Cerebellar nuclear complex (tissue), 1 donor: ENCODE measurements at places on chromosomes 2 and 18.

DNA sequence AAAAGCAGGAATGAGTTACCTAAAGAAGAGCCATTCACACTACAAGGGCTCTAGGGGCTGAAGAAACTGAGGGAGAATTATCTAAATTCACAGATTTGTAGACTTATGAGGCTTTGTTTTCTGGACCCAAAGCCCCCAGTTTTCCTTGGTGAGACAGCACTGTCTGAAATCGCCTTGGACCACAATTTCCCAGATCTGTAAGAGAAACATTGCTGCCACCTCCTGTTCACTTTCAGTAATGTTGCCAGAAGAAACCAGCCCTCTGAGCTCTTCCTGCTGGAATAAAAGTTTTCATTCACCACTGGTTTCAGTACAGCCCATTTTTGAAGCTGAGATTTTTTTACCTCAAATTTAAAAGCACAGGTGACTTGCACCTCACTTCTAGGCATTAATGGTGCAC, 169.2 kb downstream of the CDH20 start:
- no peak for DNase-seq

GRCh38 chr2:129877795-129878775, 101.4 kb upstream of the RAB6C start:
- DNase-seq, result no peak

DNA sequence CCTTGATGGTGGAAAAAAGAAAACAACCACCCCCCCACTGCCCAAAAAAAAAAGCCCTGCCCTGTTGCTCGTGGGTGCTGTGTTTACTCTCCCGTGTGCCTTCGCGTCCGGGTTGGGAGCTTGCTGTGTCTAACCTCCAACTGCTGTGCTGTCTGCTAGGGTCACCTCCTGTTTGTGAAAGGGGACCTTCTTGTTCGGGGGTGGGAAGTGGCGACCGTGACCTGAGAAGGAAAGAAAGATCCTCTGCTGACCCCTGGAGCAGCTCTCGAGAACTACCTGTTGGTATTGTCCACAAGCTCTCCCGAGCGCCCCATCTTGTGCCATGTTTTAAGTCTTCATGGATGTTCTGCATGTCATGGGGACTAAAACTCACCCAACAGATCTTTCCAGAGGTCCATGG, 28.0 kb downstream of the MAL start:
- no peak for DNase-seq

GRCh38 chr2:235566931-235567495, 73.2 kb downstream of the AGAP1 start:
- DNase-seq, result no peak

DNA sequence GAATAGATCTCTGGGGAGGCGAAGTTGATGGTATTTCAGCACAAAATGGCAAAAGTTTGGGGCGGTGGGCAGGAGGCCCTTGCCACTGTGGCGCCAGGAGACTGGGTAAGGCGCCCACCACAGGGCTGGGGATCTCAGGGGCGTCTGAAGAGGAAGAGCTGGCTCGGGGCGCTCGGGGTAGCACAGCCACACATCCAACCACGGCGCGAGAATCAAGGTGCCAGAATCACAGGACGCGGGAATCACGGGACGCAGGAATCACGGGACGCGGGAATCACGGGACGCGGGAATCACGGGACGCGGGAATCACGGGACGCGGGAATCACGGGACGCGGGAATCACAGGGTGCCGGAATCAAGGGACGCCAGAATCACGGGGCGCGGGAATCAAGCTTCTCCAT, 174.4 kb downstream of the TMEM18 start:
- no peak for DNase-seq

DNA sequence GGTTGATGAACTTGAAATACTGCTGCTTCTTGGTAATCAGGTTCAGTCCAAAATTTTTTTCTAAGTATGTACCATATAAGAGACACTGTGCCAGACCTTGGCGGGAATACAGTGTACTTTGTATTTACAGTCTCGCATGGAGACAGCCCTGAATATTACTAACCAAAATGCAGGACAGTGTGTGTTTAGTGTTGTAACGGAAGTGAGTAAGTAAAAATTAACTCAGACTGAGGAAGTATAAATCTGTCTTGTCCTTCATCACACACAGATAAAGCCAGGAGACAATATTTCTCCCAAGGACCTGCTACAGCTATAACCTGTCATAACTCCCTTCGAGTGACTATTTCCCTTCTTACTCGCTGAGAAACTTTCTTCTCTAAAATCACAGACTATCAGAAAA, 76.9 kb downstream of the ACTR3 start:
- DNase-seq, result no peak

- no peak for DNase-seq
Measured at GRCh38 chr2:234661175-234661574, 164.3 kb upstream of the ARL4C start.

DNA sequence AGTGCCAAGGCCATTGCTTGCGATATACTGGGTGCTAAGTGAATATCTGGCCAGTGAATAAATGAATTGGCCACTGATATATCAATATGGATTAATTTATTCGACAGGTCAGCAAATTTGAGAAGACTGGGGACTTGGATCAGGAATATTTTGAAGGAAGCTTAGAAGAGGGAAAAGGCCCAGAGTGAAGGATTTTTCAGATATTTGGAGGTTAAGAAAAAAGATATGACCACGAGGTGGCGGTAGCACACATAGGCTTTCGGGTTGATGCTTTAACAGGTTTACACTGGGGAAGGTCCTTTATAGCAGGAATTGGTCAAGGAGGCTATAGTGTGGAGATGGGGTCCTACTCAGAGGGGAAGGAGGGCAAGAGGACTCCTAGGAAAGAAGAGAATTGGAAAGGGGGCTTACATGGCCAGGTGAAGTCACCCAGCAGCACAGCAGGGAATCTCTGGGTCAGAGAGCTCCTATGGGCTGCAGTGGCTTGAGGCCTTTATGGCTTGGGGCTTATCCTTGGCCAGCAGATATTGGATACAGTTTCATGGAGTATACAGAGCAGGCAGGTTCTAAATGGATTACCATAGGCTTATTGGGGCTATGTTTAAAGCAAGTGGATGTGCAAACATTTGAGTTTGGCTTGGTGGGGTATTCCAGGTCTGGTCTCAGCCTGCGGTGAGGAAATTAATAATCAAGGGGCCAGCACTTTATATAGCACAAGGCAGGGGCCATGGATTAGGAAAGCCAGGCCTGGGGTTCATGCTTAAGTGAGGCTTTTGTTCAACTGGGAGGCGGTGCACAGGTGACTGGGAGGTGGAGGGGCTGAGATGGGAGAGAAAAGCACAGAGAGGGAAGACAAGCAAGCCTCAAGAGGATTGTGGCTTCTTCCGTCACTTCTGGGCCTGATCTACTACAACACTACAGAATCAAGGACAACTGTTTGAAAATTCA, 9.7 kb downstream of the IL1RN start:
- DNase-seq, result no peak

GRCh38 chr18:55461848-55462247, 126.1 kb downstream of the TCF4 start:
- DNase-seq, result no peak

DNA sequence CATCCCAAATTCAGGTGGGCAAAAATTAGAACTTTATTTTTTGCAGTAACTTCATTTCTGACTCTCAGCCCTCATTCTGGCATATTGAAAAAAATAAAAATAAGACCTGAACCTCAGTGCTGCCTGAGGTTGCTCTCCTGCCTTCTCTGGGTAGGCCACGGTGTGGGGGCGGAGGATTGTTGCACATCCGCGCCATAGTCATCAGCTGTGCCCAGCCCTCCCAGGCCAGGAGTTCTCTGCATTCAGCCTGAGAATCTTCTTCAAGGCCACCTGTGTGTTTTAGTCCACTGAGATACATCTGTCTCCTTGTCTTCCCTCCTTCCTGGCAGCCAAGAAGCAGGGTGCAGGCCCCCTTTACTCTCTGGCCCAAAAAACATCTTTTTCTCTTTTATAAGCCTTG, 94.7 kb downstream of the ARMC9 start:
- DNase-seq, result no peak

- no peak for DNase-seq
Measured at GRCh38 chr2:140929849-140930248, 1201.0 kb downstream of the LRP1B start.

- no peak for DNase-seq
Measured at GRCh38 chr2:98882971-98883779, 52.9 kb downstream of the CRACDL start.

GRCh38 chr2:71849607-71850305, 297.9 kb downstream of the CYP26B1 start:
- no peak for DNase-seq

GRCh38 chr18:11872479-11873136, 21.4 kb downstream of the CHMP1B start:
- no peak for DNase-seq

- DNase-seq, result no peak
Measured at GRCh38 chr2:99975386-99975785, 167.0 kb downstream of the AFF3 start.

- DNase-seq, result no peak
Measured at GRCh38 chr2:197878792-197879191, 74.4 kb downstream of the PLCL1 start.

DNA sequence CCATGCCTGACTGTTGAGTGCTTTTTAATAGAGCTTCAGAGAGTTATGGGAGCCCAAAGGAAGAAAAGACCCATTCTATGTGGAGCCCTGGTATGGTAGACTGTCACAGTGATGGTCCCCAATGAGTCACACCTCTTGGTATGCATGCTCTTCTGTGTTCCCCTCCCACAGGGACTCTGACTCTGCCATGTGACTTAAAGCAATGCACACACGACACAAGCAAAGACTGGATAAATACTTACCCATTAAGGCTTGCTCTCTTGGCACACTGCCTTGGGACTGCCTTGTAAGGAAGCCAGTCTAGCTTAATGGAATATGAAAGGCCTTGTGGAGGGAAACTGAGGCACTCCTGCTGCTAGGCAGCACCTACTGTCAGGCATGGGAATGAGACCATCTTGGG, 16.7 kb upstream of the DTNB start:
- DNase-seq, result no peak

DNA sequence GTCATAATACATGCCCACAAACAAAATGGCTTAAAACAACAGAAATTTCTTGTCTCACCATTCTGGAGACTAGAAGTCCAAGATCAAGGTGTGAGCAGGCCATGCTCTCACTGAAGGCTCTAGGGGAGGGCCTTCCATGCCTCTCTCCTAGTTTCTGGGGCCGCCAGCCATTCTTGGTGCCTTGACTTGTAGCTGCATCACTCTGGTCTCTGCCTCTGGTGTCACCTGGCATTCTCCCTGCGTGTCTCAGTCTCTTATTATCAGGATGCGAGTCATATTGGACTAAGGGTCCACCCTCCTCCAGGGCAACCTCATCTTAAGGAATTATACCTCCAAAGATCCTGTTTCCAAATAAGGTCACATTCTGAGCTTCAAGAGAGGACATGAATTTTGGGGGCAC, 76.1 kb downstream of the KCNF1 start:
- DNase-seq, result no peak

GRCh38 chr2:104969564-104969963, 68.3 kb upstream of the MRPS9 start:
- no peak for DNase-seq

GRCh38 chr2:31212659-31213600, 4.4 kb downstream of the CAPN14 start:
- DNase-seq, result no peak

GRCh38 chr18:8741117-8741516, 35.8 kb downstream of the MTCL1 start:
- DNase-seq, result no peak

- DNase-seq, result no peak
Measured at GRCh38 chr18:79932907-79933306, 18.5 kb downstream of the SLC66A2 start.

- DNase-seq, result no peak
Measured at GRCh38 chr2:38315707-38316333, 61.3 kb downstream of the ATL2 start.

GRCh38 chr18:47999801-48000248, 69.4 kb upstream of the SMAD2 start:
- no peak for DNase-seq

DNA sequence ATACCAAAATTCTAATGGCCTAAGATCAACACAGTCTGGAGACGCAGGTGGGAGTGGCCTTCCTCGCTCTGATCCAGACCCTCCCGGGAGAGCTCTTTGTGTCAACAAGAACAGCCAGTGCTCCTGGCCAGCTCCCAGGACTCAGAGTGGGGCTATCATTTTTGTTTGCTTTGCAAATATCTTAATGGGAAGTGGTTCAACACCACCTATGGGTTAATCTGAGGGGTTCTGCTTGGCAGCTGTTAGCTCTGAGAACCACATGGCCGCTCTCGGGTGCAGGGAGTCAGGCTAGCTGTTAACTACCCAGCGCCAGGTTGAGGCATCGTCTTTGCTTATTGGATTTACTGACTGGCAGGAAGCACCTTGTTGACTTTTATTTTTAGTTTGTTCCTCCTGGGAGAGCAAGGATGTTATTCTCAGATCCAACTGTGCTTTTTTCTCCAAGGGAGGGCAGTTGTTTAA, 184.8 kb upstream of the SP5 start:
- no peak for DNase-seq

- DNase-seq, result no peak
Measured at GRCh38 chr2:63192169-63192888, 141.7 kb downstream of the OTX1 start.

GRCh38 chr2:175575346-175576258, 394.1 kb upstream of the ATP5MC3 start:
- no peak for DNase-seq

GRCh38 chr2:9377461-9378097, 45.7 kb downstream of the ITGB1BP1 start:
- no peak for DNase-seq

GRCh38 chr2:72956936-72957335, 39.6 kb downstream of the EMX1 start:
- DNase-seq, result no peak

DNA sequence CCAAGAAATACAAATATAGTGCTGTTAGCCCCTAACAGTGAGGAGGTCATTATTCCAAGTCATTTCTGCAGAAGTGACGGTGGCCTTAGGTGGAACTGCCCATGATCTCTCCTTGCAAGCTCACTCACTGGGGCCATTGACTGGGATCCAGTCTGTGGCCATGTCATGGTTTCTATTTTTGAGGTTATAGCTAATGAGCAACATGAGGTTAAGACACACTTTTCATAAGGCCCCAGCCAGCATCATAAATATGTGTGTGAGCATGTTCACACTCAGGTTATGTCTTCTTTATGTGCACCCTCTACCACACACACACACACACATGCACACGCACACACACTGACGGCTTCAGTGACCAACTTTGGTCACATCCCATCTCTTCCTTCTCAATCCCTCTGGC, 484 bp downstream of the AFF3 start:
- DNase-seq, result no peak

DNA sequence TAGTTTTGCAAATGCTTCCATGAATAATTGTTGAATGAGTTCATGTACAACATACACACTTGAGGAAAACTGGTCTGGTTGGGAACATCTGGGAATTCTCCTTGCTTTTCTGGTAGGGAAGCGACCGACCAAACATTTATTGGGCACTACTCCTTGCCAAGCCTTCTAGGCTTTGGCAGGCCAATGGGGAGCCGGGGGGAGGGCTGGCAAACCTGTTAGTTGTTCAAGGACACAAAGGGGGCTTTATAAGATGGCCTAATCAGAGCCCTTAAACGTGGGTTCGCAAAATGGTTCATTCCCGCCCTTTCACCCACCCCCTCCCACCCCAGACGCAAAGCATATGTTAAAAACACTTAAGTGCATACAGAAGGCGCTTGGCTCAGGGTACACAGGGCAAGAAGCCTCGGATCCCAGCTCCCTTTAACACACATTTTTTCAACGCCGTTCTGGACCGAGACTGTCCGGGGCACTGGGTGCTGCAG, 844 bp upstream of the VSNL1 start:
- DNase-seq, result no peak
